WERI-Rb-1 (cell line): ENCODE measurements at places on chromosomes 12 and 14.

- DNase-seq: no peak
Measured at GRCh38 chr12:817941-818600, 65.7 kb downstream of the WNK1 start.

DNA sequence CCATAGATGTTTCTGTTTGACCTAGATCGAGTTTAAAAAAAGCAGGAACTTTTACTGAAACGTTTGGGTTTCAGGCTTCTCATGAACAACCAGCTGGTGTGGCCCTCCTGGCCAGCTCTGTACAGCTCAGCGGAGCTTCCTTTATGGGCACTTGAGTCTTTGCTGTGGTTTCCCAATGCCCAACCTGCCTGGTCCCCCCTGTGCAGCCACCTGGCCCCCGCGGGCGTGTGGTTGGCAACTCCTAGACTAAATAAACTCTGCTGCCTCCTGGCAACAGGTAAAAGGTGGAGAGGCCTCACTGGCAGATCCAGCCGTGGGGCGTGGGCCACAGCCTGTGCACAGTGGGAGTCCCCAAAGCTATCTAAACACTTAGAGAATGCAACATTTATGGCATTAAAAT lies 38.7 kb downstream of the ADGRD1 start:
- DNase-seq: no peak

DNA sequence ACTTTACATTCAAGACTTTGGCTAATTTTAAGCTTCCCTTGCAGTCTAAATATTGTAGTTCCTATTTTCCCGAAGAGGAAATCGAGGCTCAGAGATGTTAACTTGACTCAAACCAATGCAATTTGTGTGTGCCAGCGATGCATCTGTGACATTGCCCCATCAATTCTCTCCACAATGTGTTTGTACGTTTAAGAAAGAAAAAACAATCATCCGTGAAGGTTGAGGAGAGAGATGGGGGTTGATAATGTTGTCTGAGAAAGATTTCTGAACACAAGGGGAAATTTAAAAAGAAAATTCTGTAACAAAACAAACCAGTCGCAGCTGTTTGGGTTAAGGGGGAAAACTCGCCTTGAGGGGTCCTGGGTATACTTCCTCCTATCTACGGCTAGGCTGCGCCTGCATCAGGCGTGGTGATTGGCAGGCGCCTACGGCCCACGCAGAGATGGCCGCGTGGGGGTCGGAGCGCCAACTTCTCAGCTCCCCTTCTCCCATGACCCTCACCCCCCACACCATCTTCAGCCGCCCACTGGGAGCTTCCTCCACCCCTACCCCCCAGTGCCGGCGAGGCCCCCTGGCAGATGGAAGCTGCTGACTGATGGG lies 12.3 kb downstream of the SIX1 start:
- DNase-seq: no peak

- DNase-seq: no peak
Measured at GRCh38 chr14:60174352-60175254, 9.4 kb upstream of the DHRS7 start.

- DNase-seq: no peak
Measured at GRCh38 chr14:25222256-25222655, 172.3 kb upstream of the STXBP6 start.

DNA sequence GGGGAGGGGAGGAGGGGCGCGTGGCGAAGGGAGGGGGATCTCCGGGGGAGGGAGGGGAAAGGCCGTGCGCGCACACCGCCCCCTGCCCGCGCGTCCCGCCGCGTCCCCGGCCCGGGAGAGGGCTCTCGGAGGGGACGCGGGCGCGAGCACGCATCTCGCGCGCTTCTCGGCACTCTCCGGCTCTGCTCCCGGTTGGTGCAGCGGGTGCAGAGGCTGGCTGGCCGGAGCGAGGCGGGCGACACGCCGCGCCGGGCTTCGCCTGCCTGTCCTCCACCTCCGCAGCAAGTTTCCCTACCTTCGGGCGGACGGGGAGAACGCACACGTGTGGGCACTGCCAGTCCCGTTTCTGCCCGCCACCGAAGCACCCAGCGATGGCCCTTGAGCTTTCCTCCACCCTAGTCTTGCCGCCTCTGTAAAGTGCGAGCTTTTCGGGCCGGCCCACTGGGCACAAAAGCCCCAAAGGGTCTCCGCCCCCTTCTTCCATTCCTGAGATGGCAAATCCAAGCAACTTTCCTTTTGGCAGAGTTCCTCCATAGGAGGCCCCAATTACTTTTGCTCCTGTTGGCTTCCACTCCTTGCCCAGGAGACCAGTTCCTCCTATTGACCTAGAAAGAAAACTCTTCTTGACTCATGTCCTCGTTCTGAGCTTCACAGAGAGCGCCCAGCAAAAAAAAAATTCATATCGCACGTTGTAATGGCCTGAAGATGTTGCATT lies 363 bp upstream of the CSAD start:
- peak; percentile 89 for DNase-seq

- no peak for DNase-seq
Measured at GRCh38 chr14:68449561-68450181, 343.2 kb downstream of the ZFP36L1 start.

GRCh38 chr12:95216711-95217376 lies 423 bp downstream of the FGD6 start:
- DNase-seq: no peak

DNA sequence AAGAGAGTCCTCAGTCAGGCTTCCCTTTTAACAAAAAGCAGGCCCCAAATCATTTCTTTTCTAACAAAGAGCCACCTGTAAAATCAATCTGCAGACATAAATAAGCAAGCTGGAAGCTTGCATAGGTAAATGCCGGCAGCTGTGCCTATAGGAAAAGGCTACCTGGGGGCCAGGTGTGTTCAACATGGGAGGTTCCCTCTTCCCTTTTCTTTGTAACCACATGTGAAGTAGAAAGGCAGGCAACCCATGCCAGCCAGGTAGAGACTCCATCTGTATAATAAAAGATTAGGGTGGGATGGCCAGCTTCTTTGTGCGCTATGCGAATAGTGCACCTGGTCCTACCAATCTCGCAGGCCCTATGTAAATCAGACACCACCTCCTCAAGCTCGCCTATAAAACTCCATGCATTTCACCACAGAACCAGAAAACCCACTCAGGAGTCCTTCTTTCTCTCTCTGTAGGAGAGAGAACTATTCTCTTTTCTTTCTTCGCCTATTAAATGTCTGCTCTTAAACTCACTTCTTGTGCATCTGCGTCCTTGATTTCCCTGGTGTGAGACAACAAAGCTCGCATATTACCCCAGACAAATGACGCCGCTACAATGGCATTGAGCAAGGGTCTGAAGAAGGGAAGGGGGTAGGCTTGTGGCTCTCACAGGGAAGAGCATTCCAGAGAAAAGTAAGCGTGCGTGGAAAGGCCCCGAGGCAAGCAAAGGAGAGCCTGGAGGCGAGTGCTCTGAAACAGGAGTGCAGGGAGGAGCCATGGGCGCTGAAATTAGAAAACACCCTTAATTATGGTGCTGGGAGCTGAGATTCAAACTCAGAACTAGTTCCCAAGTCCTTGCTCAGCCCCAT lies 67.2 kb downstream of the TTC9 start:
- no peak for DNase-seq

- DNase-seq: peak; percentile 43
Measured at GRCh38 chr12:124036657-124037109, 63.7 kb downstream of the ZNF664 start.

- DNase-seq: peak; percentile 71
Measured at GRCh38 chr12:87304406-87304805, 724.8 kb downstream of the C12orf50 start.

- no peak for DNase-seq
Measured at GRCh38 chr14:87084908-87085307, 908.1 kb downstream of the GALC start.

DNA sequence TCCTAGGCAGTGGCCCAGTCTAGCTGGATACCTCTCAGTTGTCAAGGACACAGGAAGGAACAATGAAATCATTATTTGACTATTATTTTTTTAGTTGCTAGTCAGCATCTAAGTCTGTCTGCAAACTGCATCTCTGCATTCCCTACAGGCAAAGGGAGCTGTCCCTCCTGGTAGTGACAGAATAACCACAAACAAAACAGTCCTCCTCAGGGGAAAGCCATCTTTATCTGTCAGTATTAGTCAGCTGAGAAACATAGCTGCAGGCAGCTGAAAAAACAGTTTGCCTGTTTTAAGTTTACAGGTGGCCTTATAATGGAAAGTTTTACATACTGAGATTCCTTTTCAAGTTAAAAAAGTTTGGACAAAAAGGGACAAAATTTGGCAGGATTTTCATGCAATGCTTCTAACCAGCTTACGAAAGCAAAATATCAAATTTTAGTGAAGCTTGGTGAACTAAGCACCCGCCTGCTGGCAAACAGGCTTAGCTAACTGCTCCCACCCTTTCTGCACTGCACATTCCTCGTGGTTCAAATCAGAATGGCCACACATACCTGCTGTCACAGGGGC lies 29.5 kb downstream of the SLC25A21 start:
- no peak for DNase-seq

GRCh38 chr12:12176402-12176801 lies 90.4 kb downstream of the LRP6 start:
- DNase-seq: no peak

- no peak for DNase-seq
Measured at GRCh38 chr12:58202933-58203718, 261.8 kb downstream of the ATP23 start.

- no peak for DNase-seq
Measured at GRCh38 chr14:101458741-101459550, 102.3 kb upstream of the DIO3 start.

DNA sequence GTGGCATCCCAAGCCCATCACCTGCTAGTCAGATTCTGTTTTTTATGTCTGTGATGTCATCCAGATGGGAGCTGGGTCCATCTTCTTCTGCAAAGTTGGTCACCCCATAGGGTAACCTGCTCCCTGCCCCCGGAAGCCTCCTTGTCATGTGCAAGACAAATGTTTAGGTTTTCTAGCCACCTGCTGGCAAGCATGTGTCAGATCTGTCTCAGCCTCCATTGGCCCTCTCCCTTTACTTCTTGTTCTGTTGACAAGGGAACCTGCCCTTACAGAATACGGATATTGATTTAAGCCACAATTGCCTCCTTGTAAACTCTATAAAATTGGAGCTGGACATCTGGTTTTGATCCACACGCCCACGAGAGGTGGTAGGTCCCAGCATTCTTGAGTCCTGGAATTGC lies 7.5 kb downstream of the NTF3 start:
- DNase-seq: no peak

DNA sequence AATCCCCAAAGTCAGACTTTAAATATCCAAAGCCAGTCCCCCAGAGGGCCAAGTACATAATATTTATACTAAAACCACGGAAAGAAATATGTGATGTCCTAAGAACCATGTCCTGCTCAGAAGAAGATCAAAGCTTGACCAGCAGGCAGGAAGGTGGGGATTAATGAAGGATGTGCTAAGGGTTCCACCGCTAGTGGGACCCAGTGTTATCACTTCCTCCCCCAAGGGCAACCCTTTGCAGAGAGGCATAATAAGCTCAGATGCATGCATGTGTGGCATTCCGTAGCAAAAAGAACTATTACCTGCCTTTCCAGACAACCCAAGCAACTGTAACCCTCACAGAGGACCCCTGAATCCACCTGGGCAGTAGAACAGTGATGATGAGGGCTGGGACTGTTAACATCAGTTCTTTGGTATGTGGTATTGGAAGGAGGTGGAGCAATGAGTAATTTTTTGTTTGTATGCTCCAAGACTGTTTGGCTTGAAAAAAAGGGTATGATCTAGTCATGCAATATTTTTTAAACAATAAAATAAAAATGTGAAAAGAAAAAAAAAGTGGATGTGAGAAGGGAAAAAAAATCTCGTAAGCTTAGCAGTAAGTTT lies 71.7 kb upstream of the ETV6 start:
- DNase-seq: no peak

- DNase-seq: no peak
Measured at GRCh38 chr12:49698619-49699545, 8.3 kb downstream of the FMNL3 start.

DNA sequence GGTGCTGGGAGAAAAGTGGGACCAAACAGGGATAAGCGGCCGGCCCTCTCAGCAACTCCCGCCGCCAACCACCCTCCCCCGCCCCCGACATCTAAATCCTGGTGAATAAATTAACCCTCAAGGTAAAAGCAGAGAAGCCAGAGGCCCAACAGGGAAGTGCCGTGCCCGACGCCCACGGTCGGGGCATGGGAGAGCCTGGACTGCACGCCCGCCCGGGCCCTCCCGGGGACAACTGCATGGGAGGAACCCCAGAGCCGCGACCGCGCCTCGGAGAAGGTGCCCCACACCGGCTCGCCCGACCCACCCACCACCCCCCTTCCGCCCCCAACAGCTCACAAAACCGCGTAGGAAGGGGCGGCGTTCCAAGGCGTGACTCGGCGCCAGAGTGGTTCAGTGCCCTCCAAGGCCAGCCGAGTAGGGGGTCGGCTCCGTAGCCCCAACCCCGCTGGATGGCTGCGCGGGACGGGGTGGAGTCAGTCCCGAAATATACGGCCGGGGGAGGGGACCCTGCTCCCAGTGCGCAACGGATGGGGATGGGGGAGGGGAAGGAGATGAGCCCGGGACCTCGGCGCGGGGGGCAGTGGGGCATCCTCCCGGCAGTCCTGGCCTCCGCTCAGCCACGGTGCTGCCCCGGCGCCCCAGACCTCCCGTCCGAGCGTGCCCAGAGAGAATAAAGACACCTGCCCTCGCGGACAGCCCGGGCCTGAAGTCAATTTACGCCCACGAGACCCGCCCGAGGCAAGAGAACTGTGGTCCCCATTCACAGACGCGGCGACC lies 732 bp downstream of the SLC25A29 start:
- peak; percentile 32 for DNase-seq

GRCh38 chr12:125314051-125314755 lies 249.0 kb downstream of the AACS start:
- no peak for DNase-seq

DNA sequence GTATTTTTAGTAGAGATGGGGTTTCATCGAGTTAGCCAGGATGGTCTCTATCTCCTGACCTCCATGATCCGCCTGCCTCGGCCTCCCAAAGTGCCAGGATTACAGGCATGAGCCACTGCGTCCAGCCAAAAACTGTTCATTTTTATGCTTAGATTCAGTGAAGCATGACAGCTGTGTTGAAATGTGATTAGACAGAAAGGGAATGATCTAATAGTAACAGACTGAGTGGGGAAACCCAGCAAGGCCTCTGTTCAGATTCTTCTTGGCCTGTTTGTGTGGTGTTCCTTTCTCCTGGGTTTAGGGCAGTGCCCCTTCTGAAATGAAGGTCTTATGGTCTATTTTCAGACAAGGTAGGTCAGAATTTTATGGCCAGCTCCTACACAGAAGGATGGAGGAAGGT lies 11.8 kb upstream of the ABCD4 start:
- no peak for DNase-seq

DNA sequence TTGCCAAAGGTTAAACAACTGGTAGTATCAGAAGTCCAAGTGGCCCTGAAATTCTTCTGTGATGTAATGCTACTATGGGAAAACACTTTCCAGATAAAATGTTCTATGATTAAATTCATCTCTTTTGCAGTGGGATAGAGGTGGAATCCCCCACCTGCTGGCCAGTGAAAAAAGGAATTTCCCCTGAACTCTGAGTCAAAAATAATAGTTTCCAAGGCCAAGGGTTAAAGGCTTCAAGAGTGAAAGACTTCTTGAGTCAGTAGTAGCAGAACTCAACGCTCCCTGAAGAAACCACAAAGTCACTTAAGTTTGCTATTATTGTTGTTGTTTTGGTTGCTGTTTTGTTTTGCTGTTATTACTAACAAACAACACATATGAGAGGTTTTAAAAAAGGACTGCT lies 330.8 kb downstream of the SOX5 start:
- no peak for DNase-seq
